ENCODE measurements at places on chromosomes 1 and 21.
A peak's percentile ranks its signal among the peaks of the same experiment; 100 is the strongest.

DNA sequence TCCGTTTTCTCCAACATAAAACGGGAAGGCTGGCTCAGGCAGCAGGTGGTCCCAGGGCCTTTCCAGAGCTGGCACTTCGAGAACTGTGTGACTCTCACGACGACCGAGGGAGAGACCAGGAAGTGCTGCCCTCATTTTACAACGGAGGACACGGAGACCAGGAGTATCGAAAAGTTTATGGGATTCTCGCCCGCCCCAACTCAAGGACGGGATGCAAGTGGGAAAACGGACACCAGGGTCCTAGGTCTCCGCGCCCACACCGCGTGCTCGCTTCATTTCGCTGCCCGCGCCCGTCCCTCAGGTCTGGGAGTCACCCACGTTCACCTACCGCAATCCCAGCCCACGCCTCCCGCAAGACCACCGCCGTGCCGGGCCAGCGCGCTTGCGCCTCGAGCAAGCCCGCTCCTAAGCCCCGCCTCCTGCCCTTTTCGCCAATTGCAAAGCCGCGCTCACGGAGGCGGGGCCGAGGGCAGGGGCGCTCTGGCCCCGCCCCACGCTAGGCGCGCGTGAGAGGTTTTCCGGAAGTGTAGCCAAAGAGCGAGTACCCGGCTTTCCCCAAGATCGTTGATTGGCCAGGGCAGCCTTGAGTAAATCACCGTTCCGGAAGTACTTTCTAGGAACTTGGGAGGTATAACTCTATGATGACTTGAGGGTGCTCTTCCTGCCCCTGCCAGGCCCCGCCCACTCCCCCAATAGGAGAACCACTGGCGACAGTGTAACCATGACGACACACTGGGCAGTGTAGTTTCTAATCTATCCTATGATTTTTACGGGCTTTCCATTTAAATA, at the start of gene PARS2:
PARS2 (minus strand) TSS at position 391 of the 789 bp plus-strand sequence. CDS start 5,362 bp downstream, outside the sequence.
- peak; percentile 96 for DNase-seq

- DNase-seq = peak; percentile 61
Observed at GRCh38 chr21:21200103-21200938, 202.1 kb downstream of the NCAM2 start.

DNA sequence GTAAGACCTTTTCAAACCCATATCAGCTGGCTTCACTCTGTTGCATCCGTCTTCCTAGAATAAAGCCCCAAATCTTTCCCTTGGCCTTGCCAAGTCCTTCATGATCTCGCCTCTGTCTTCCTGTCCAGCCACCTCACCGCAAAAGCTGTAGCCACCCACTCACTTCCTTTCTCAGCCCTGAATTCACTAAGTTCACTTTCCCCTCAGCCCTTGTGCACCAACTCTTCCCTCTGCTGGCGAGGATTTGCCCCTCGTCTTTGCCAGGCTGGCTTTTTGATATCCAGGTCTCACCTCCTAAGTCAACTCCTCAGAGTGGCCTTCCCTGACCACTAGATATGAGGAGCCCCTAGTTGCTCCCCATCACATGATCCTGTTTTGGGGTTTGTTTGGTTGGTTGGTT, 3.9 kb upstream of the COL16A1 start:
- no peak for DNase-seq

DNA sequence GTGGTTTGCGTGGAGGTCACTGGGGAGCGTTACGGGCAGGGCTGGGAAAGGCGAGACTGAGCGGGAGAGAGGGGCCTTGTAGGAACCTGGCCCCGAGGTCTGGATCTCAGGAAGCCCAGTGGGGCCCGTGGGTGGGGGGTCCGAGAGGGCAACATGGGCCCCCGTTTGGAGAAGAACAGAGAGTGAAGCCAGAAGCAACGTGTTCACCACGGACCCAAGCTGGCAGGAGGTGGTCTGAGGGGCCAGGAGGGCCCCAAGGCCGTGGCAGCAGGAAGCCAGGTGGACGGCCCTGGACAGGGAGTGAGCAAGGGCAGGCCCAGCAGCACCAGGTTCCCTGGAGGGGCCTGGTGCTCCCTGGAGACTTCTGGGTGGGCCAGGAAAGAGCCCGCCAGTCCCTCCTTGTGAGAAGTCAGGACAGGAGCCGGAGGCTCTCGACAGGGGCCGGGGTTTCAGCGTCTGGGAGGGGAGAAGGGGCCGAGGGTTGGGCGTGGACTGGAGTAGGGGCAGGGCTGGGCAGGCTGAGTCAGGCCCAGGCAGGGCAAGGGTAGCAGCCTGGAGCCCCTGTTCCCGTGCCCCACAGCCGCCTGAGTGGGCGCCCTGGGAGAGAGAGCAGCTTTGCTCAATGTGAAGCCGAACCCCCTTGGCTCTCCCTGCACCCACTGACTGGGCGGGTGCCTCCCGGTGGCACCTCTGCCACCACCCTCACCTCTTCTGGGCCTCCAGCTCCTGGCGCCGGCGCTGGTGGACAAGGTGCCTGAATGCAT, 33.5 kb downstream of the CFAP74 start:
- no peak for DNase-seq

DNA sequence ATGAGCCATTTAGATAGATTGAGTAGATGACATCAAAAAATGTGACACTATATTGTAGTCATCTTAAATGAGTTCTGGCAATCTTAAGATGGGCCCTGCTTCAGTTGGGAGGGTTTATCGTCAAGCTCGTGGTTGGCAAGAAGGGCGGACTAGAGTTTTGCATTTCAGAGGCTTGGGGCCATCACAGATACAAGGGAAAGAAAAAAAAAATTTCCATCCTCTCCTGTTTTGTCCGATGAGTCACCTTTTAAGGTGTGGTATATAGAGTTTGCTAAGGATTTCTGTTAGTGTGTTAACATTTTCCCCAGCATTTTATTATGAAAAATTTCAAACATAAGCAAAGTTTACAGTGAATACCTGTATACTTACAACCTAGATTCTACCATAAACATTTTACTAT, 31.8 kb upstream of the KCNQ4 start:
- no peak for DNase-seq

- peak; percentile 80 for DNase-seq
Observed at GRCh38 chr1:8314346-8315280, 3.3 kb upstream of the SLC45A1 start.

- no peak for DNase-seq
Observed at GRCh38 chr1:151540982-151541377, 871 bp downstream of the TUFT1 start.

- DNase-seq = no peak
Observed at GRCh38 chr21:43768868-43769167, 7.3 kb downstream of the CSTB start.

- DNase-seq = no peak
Observed at GRCh38 chr1:215780139-215780538, 213.0 kb downstream of the KCTD3 start.

GRCh38 chr1:159940006-159940620, 5.3 kb downstream of the IGSF9 start:
- no peak for DNase-seq

GRCh38 chr1:228490120-228491078, 3.2 kb downstream of the RNF187 start:
- DNase-seq = no peak

All from RWPE2 (cell line).